Omental fat pad (tissue), 4 donors: ENCODE measurements at places on chromosomes 2 and 18.

DNA sequence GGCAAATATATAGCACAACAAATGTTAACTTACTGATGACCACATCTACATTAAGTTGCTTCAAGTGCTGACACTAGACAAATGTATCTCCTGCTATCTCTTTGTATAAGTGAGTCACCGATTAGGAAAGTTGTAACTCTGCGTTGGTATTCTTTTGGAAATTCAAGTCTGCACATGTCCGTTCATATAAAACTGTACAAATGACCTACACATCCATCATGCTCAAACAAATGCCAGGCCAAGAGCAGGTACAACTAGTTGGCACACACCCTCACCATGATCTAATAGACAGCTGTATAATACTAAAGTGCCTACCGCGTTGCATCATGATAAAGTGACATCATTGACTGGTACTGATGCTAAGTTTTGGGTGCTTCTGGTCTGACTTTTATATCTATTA is 141.1 kb downstream of the RBMS1 start:
- no peak for DNase-seq

DNA sequence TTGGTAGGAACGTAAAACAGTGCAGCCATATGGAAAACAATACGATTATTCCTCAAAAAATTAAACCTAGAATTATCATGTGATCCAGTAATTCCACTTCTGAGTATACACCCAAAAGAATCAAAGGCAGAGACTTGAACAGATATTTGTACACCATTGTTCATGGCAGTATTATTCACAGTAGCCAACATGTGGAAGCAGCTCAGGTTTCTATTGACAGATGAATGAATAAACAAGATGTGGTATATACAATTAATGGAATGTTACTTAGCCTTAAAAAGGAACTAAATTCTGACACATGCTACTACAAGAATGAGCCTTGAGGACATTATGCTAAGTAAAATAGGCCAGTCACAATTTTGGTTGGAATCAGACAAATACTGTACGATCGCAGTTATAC is 14.2 kb upstream of the RTTN start:
- DNase-seq, result no peak

DNA sequence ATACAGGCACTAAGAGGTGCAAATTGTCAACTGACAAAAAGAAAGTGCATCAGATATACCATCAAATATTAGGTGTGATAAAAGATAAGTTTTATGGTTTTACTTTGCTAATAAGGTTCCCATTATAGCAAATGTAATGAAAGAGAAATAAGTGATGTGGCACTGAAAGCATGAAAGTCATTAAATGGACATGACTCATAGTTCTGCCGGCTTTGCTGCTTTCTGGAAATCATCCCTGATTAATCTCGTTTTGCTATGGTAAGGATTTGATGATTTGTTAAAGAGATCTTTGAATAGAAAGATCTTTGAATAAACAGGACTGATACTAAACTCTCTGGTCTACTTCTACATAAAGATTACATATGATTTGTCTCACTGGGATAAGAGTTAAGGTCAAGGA is 72.7 kb downstream of the CLIP4 start:
- DNase-seq, result no peak

GRCh38 chr2:235577404-235578330 is 83.8 kb downstream of the AGAP1 start:
- no peak for DNase-seq

DNA sequence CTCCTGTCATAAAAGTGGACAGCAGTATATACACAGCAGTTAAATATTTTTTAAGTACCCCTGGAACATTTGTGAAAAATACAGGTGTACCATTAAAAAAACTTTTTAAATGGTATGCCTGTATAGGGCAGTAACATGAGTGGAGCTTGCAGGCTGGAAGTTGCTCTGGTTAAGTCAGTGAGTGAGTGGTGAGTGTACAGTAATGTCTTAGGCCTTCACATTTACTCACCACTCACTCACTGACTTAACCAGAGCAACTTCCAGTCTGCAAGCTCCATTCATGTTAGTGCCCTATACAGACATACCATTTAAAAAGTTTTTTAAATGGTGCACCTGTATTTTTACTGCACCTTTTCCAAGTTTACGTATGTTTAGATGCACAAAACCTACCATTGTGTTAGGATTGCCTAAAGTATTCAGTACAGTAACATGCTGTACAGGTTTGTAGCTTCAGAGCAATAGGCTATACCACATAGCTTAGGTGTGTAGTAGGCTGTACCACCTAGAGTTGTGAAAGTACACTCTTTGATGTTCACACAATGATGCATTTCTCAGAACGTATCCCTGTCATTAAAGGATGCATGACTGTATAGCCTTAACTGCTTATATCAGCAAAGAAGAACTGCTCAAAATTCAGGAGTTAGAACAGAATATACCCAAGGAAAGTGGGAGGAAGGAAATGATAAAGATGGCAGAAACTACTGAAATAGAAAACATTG is 112.6 kb downstream of the EHBP1 start:
- DNase-seq, result no peak

- no peak for DNase-seq
Observed at GRCh38 chr2:30798536-30798991, 8.7 kb downstream of the CAPN13 start.

GRCh38 chr2:33707312-33707711 is 108.2 kb upstream of the FAM98A start:
- no peak for DNase-seq

DNA sequence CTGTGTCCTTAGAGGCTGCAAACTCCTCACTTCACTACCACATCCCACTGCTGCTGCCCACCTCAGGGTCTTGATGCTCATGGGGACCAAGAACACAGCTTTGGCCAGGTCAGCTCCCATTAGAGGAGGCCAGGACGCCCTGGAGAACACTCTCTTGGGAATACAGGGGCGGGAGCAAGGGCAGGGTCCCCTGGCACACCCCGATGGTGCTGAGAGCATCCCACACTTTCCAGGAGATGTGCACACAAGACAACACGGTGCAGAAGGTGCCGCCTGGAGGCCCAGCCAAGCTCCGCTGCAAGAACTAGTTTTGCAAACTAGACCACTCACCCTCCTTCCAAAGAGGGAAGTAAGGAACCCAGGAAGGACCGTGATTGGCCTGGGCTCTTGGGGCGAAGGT is 304.4 kb upstream of the SALL3 start:
- DNase-seq, result no peak

DNA sequence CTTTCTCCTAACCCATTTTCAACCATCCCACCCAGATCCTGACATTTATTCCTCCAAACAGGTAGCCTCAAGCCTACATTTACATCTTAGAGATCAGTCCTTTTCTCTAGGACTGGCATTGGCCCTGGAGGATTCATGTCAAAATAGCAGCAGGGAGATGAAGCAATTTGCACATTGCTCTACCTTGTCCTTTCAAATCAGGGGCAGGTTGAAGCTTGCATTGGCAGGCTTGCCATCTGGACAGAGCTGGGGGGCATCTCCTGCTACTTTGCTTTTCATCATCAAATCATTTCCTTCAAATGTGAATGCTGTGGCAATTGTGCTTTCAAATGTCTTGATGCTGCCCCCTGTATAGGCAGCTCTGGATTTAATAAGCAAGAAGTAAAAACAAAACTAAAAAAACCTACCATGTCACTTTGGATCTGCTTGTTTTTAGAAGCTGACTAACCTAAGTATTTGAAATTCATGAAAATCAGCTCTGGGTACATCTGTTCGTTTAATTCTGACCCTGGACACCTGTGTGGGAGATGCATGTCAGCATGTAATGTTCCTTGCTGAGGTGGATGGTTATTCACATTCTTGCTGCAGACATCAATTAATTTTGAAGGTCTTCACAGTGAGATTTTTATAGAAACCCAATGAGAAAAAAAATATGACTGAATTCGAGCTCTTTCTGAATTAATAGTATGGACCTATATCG is 47.9 kb downstream of the KIF5C start:
- DNase-seq, result no peak

GRCh38 chr2:207505728-207506127 is 24.0 kb upstream of the CREB1 start:
- no peak for DNase-seq
